ENCODE measurements at places on chromosomes 4 and X.

- DNase-seq: no peak
Measured at GRCh38 chr4:132587626-132588025, 561.5 kb upstream of the PCDH10 start.

DNA sequence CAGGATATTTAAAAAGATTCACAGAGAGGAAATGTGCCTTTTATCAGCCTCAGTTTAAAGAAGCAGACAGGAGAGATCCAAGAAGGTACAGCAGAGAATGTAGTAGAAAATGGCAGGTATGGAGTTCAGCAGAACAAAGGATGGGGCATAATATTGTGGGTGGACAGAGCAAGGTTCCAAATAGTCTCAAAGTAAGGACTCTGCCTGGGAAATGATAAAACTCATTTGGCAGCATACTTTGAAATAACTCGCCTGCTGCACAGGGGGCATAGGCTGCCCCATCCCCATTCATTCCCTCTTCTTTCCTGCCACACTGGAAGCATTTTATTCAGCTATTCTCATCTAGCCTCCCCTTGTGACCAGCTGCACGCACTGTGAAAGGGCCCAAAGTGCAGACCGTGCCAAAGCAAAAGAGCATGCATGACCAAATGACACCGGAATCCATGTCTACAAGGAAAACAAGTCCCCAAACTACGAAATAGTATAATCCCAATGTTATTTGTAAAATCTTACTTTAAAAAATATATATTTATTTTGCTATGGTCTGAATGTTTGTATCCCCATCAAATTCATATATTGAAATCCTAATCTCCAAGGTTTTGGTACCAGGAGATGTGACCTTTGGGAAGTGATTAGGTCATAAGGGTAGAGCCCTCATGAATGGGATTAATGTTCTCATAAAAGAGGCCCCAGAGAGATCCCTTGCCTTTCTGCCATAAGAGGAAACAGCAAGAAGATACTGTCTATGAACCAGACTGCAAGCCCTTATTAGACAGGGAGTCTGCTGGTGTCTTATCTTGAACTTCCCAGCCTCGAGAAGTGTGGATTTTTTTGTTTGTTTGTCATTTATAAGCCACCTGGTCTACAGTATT, 77.4 kb upstream of the PRSS48 start:
- no peak for DNase-seq

GRCh38 chr4:27692158-27692557, 831.5 kb downstream of the STIM2 start:
- DNase-seq: peak; percentile 84

DNA sequence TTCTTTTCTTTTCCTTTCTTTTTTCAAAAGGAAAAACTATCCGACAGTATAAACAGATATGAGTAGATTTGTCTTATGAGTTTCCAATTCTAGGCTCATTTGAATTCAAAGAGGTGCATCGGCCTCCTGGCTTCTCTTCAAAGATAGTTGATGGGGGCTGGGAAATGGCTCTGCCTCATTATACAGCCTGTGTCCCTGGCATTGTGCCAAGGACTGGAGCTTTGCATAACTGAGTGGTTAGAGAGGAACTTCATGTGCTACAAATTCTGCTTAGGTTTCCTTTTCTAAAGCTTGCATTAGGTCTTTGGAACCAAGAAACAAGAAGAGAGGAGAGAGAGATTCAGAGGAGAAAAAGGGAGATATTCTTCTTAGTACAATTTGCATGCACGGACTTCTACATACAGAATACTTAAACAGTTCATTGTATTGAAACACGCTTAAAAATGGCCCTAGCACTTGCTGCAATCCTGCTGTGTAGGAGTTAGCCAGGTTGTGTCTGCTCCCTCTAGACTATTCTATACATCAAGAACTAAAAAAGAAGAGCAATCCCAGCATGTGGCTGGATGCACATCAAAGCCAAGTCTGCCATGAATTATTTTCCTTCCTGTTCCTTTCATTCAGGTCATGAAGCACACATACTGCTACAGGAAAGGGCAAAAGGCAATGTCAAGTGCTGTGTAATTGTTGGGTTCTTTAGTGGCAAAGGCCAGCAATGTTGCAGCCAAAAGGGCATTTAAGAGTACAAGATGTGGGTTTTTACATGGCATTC, 70.9 kb downstream of the INTS12 start:
- DNase-seq: peak; percentile 73

GRCh38 chrX:437661-438390, 51.1 kb upstream of the PPP2R3B start:
- DNase-seq: peak; percentile 19

All from DMS53 (cell line).